Activated CD4-positive, alpha-beta T cell treated with anti-CD3 and anti-CD28 coated beads, Interleukin-2, Interleukin-6, amounts not matched to agents 100 ng/mL and 50 ng/mL, durations not matched to agents 16 hours and 8 hours (primary cell): ENCODE measurements at places on chromosomes 13 and 19.

- DNase-seq: peak; percentile 73
Observed at GRCh38 chr13:51502153-51502651, 49.4 kb upstream of the INTS6 start.

- DNase-seq: peak; percentile 3
Observed at GRCh38 chr13:26476111-26476781, 81.2 kb upstream of the WASF3 start.

DNA sequence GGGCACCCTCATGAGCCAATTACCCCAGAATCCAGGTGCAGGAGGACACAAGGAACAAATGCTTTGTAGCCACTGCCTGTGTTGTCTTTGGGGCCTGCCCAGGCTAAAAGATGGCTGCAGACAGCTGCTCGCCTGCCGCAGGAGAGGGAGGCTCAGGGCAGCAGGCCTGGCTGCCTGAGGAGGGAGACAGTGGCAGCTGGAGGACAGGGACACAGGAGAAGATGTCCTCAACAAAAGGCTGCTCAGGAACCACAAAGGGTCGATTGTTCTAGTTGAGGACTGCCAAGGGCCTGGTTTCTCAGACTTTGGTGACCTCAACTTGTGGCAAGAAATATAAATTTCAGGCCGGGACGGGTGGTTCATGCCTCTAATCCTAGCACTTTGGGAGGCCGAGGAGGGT, 7.6 kb downstream of the SIRT2 start:
- DNase-seq: no peak

GRCh38 chr19:5857203-5858081, 6.2 kb upstream of the FUT3 start:
- no peak for DNase-seq

- peak; percentile 75 for DNase-seq
Observed at GRCh38 chr19:46713781-46714443, 3.0 kb downstream of the PRKD2 start.

- DNase-seq: no peak
Observed at GRCh38 chr19:55115446-55116065, 1.9 kb downstream of the PPP1R12C start.

- no peak for DNase-seq
Observed at GRCh38 chr13:52005841-52006522, 5.3 kb downstream of the ATP7B start.

GRCh38 chr19:21023901-21024300, 3.4 kb downstream of the ZNF430 start:
- DNase-seq: peak; percentile 34

DNA sequence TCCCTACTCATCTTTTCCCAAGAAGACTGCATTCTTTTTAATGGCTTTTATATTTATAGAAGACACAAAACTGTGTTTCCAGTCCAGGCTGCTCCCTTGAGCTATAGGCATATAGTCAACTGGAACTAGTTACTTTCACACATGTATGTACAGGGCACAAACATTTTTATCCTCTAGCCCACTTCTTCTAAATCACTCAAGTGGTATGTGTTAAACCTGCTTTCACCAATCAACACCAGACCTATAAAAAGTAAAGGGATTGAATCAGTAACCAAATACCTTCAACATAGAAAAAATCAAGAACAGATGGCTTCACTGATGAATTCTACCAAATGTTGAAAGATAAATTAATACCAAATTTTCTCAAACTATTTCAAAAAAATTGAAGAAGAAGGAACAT, 584.2 kb upstream of the SLITRK1 start:
- DNase-seq: no peak

DNA sequence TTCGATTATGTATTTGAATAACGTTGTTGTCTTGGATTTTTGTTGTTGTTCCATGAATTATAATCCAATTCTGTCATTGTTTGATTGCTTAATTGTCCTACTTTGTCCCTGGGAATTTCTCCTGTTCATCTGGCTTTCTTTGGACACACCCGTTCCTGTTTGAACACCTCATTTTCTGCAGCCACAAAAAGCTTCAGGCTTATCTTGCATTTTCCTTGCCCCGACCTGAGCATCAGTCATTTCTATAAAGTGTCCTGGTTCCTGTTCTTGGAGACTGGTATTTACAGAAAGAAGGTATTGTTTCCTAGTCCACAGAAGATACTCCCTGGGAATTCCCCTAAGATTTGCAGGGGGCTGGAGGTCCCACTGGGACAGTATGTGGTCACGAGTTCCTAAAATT, 731.8 kb upstream of the ARGLU1 start:
- no peak for DNase-seq

GRCh38 chr19:41860419-41861115, 512 bp downstream of the RPS19 start:
- no peak for DNase-seq

DNA sequence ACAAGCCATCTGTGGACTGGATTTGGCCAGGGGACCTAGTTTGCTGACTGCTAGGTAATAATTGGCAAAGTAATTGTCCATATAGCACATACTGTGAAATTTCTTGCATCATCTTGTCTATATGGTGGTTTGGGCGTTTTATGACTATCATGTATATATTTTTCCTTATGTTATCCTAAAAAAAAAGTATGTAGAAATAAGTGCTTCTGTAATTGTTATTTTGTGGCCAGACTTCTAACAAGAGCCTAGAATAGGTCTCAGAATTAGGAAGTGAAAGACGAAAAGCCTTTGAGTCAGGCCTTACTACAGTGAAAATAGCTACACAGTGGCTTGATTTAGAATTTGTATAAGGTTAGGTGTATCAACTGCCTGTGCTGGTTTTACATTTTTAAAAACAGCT, 4.2 kb downstream of the FNDC3A start:
- no peak for DNase-seq

- DNase-seq: no peak
Observed at GRCh38 chr19:7679771-7680605, 645 bp upstream of the TRAPPC5 start.

GRCh38 chr13:66273011-66273410, 957.1 kb downstream of the PCDH9 start:
- no peak for DNase-seq

GRCh38 chr13:105816994-105817393, 718.5 kb downstream of the EFNB2 start:
- no peak for DNase-seq

- DNase-seq: no peak
Observed at GRCh38 chr13:88800505-88800904, 1129.3 kb downstream of the SLITRK5 start.

- no peak for DNase-seq
Observed at GRCh38 chr19:15640294-15640903, at the start of gene CYP4F3. TSS of gene CYP4F3 (plus strand) at chr19:15640897. CDS start at chr19:15641416, 519 bp downstream.
